GM20000 (cell line): ENCODE measurements at places on chromosomes 16 and 17.

GRCh38 chr17:74391771-74392170, 24.5 kb downstream of the GPR142 start:
- no peak for DNase-seq

GRCh38 chr17:80694992-80695912, 150.6 kb downstream of the RPTOR start:
- DNase-seq: no peak

DNA sequence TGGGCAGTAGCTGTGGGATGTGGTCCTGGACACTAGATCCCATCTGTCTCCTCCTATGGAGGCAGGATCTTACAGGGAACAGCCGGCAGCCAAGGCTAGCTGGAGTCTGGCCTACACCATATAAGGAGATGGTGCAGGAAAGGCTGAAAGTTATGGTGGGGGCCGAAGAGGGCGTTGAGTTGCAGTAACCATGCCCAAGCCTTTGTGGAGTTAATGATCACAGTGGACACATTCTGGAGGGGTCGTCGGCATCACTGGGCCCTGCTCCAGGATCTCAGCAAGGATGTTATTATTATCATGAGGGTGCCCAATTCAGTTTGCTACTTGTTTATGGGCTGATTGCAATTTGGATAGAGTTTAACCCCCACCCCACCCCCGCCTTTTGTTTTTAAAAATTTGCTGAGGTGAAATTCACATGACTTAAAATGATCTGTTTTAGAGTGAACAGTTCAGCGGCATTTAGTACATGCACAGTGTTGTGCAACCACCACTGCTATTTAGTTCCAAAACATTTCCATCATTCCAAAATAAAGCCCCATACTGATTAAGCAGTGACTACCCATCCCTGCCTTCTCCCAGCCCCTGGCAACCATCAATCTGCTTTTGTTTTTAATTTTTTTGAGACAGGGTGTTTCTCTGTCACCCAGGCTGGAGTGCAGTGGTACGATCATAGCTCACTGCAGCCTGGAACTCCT, 184.3 kb upstream of the CACNG3 start:
- DNase-seq: no peak

DNA sequence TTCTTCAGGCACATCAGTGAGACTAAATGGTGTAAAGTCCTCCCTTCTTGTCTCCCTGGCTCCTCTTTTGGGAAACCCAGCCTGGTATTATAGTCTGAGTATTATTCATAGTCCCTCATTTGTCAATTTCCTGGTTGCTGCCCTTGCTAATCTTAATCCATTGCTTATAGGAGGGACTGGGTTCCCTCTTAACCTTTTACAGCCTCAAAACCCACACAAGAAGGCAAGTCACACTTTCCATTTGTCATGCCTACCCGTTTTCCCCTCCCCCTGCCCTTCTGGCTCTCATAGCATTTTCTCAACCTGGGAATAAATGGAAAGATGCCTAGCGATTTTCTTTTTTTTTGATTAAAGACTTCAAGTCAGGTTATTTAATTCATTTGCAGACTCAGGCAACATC, 124.8 kb downstream of the MAP2K6 start:
- no peak for DNase-seq

DNA sequence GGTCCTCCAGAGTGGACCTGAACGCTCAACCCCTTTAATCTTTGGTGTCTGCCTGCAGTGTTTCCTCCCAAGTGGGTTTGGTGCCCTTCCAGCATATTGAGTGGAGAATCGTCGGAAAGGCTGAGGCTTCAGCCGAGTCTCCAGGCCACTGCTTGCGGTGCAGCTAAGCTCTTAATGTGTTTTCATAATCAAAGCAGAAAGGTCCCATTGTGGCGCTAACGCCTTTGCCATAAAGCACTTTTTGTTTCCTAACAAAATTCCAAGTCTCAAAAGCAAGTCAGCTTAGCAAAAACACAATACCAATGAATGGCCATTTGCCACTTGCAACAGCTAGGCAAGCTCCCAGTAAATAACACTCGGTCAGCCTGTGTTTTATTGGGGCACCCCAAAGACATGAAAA, 57.6 kb downstream of the KSR1 start:
- DNase-seq: no peak

DNA sequence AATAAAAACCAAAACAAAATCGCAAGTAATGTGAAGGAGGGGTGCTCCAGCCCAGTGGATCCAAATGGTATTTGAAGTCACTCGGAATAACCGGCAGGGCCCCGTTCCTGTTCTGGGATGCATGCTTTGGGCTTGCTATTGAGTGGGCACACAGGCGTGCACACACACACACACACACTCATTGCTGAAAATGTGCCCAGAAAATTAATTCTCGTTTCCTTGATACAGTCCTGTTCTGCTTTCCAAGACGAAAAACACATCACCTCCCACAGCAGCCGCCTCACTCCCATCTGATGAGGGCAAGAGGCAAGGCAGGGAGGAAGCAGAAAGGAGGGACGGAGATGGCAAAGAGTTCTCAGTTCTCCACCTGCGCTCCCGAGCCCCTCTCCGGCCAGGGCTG, 62.2 kb upstream of the SDK2 start:
- no peak for DNase-seq
